ENCODE measurements at places on chromosomes 6 and 20. TPM values are rescaled to one million over a fixed set of nuclear protein-coding genes. Genes with fewer than 3 reads are reported as not detected.

MUCL3 gene
- total RNA-seq = not detected

WFDC12 gene
- not detected for total RNA-seq

WFDC5 gene
- total RNA-seq = not detected

TPD52L1 gene
- 2.9 TPM for total RNA-seq

GSTA1 gene
- total RNA-seq = 0.28 TPM

THBS2 gene
- total RNA-seq = 0.05 TPM

PGC gene
- 0.18 TPM for total RNA-seq

SPTLC3 gene
- 0.03 TPM for total RNA-seq

SAMD3 gene
- total RNA-seq = not detected

CLPSL2 gene
- 0.57 TPM for total RNA-seq

SIRPD gene
- not detected for total RNA-seq

PCED1A gene
- 42.1 TPM for total RNA-seq

SRSF12 gene
- total RNA-seq = 0.28 TPM

HLA-DOA gene
- 0.08 TPM for total RNA-seq

BPIFB1 gene
- total RNA-seq = 0.10 TPM

PPP1R10 gene
- 82.9 TPM for total RNA-seq
